NCI-H1436 (cell line): ENCODE measurements at places on chromosomes 16 and 17.

- DNase-seq: no peak
These were observed 1.4 kb downstream of the FKBP10 start for GRCh38 chr17:41814195-41814594.

DNA sequence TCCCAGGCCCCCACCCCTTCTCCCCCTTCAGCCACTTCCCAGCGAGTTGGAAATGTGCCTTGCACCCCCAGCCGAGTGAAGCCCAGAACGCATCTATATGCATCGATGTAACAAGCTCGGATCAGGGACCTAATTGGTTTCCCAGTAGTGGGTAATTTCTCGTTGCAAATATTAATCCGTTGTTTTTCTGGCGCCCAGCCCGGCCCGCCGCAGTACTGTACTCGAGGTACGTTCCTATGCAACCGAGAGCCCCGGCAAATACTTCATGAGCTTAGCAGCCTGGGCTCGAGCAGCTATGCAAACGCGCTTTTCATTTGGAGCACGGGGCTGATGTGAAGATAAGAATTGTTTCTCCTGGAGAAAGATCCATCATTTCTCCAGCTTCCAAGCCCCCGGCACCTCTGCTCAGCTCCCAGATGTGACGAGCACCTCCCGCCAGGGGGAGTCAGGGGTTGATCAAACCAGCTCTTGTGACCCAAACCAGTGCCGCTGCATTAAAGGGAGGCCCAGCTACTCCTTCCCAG lies 229.8 kb downstream of the KATNIP start:
- no peak for DNase-seq

- no peak for DNase-seq
These were observed 764 bp upstream of the SLC6A4 start for GRCh38 chr17:30236297-30236624.

GRCh38 chr16:2152695-2153506 lies 2.7 kb upstream of the TRAF7 start:
- no peak for DNase-seq

DNA sequence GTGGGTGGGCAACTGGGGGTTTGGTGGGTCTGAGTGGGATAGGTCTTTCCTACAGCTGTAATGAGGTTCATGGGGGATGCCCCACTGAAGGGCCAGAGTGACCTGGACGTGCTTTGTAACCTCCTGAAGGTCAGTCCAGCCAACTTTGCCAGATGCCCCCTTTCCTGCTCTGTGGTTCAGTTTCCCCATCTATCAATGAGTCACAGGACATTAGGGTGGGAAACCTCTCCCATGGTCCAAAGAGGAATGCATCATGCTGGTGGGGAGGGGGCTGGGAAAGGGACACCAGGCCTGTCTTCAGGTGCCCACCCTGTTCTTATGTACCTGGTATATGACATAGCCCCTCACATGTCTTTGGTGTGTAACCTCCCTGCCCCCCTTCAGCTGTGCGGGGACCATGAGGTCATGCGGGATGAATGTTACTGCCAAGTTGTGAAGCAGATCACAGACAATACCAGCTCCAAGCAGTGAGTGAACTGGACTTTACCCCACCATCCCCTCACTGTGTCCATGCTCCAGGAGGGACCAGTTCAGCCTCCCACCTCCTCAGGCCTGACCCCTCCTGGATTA lies 24.0 kb upstream of the ALKBH5 start:
- DNase-seq: no peak

GRCh38 chr17:16507918-16508533 lies 16.0 kb upstream of the LRRC75A start:
- DNase-seq: no peak

- no peak for DNase-seq
These were observed 54.6 kb downstream of the LMF1 start for GRCh38 chr16:916035-916799.

DNA sequence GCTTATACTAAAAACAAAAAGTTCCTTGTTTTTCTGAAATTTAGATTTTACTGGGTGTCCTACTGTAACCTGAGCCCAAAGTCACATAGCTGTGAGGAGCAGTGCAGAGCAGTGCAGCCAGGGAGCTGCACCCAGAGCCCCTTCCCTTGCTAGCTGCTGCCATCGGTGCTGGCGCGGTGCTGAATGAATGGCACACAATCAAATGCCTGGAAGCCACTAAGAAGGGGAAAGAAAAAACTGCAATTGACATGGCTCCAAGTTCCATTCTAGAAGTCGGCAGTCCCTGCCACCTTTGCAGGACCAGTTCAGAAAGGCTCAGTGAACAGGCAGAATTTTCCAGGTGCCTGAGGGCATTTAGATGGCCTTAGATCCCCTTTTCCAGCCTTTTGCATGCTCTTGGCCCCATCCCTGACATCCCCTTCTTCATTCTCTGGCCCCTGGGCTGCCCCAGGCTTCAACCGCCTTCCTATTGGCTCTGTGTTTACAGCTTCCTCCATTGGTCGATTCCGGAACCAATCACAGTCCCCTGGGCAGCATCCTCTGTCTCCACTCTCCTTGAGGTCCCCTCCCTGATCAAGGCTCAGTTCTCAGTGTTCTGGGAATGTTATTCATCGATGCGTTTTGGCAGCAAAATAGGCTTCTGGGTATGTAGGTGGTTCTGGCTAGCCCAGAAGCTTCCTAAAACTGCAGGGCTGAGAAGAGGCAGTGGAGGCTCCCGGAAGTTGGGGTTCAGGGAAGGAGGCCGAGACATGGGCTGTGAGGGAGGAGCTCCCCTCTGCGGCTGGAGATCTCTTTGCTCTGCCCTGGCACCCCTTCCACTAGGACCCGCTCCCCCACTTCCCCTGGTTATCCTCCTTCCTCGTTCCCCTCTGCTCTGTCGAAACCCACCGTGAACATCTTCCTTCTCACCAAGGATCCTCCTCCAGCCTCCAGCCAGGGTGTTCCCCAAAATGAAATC lies 37.9 kb downstream of the ATP2C2 start:
- DNase-seq: no peak
